ENCODE measurements at places on chromosomes 2 and 18.

GRCh38 chr2:64586883-64587481 is 62.9 kb downstream of the AFTPH start:
- peak; percentile 69 for DNase-seq

GRCh38 chr18:54765636-54766375 is 62.5 kb upstream of the RAB27B start:
- DNase-seq, result no peak

DNA sequence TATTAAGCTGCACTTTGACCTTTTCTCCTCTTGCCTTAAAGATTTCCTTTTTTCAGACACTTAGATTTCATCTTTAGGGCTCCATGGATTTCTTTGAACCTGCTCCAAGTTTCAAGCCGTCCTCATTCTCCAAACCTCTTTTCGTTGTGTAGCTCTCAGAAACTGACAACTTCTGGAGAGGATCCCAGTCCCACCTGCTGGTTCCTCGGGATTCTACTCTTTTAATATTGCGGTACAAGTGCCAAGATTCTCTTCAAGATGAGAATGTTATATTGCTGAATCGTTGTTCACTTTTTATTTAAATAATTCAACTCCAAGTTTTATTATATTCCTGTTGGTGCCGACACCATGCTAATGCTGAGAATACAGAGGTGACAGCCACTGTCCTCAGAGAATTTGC is 141.1 kb downstream of the CDH20 start:
- no peak for DNase-seq

- DNase-seq, result no peak
Observed at GRCh38 chr2:14120376-14120775, 512.1 kb upstream of the LRATD1 start.

- DNase-seq, result peak; percentile 16
Observed at GRCh38 chr2:168245074-168245825, 2.1 kb downstream of the STK39 start.

GRCh38 chr2:203510256-203510940 is 24.7 kb downstream of the RAPH1 start:
- no peak for DNase-seq

GRCh38 chr2:119208791-119209203 is 14.8 kb upstream of the STEAP3 start:
- no peak for DNase-seq

GRCh38 chr18:58464104-58464625 is 164.7 kb downstream of the ALPK2 start:
- DNase-seq, result no peak

DNA sequence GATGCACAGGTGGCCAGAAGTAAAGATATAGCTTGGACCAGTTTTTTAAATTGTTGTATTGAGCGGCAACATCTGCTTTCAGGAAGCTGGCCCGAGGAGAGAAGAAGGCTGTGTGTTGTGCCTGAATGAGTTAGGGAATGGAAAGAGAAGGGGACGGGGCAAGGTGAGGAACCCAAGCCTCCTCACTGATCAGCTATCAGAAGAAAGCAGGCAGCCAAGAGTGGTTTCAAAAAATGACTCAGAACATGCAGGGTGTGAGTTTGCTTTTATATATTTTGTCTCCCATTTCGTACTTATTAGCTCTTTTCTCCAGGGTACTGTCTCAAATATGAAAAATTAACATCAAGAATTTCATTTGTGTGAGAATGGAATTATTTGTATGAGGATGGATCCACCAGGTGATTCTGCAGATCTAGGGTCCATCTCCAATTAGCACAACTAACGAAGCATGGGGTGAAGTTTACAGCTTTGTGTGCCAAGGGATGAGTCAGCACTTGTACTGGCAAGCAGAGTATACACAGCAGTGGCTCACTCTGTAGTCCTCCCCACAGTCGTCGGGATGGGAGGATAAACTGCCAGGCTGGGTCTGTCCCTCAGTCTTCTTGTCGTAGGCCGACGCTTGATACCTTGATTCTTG is 175.7 kb downstream of the PIEZO2 start:
- peak; percentile 34 for DNase-seq

DNA sequence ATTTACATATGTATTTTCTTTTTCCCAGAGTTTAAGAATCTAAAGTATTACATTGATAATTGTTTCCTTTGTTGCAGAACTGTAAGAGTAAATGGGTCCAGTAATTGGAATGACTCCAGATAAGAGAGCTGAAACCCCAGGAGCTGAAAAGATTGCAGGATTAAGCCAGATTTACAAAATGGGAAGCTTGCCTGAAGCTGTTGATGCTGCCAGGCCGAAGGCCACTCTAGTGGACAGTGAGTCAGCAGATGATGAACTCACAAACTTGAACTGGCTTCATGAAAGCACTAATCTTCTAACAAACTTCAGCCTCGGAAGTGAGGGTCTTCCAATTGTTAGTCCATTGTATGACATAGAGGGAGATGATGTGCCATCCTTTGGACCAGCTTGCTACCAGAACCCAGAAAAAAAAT is 183.8 kb upstream of the STON1 start:
- peak; percentile 59 for DNase-seq

DNA sequence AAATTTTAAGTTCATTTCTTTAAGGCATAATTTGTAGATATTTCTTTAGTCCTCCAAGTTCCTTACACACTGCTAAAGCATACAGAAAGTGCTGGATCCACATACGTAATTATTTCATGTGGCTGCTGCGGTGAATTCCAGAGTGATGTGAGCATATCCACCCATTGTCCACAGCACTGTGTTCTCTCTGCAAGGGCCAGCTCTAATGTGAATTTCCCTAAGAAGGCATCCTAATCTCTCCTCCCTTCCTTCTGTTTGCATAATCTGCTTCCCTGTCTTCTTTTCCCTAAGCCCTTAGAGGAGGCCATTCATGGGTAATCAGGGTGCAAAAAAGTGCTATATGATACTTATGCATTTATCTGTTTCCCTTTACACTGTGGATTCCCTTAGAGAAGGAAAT is 57.2 kb downstream of the COBLL1 start:
- DNase-seq, result peak; percentile 96

DNA sequence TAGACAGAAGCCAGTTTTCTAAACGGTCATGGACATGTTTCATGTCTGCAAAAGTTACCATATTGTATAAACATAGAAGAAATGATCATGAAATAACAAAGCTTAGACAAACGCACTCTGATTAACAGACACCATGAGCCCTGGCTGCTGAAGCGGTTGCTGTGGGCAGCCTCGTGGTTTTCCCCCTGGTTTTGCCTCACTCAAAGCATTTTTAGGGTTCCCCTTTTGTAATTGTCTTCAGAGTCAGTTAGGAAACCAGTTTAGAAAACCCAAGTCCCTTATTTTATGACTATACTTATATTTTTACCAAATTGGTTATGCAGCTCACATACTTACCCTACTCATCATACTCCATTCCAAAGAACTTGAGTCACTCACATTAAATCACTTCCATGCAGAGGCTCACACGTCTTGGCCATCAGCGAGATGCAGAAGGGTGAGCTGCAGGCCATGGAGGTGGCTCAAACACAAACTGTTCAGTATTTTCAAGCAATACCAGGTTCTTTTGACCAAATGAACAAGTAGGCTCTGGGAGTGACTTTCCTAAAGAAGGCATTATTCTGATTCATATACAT is 105.6 kb upstream of the SALL3 start:
- no peak for DNase-seq

DNA sequence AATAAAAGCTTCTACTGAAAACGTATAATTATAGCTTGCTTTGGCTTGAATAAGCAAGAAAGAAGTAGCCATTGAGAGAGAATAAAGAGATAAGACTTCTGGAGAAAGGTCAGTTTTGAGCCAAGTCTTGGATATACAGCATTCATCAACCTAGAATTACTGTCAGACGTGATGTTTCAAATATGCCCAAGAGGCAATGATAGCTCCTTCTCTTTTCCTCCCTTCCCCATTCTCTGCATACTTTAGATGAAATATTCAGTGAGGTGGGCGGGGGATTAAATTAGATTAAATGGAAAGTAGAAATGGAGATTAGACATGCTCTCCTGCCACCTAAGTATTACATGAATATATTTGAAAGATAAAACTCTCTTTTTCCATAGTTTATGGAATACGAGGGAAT is 8.7 kb downstream of the ANTXR1 start:
- no peak for DNase-seq

DNA sequence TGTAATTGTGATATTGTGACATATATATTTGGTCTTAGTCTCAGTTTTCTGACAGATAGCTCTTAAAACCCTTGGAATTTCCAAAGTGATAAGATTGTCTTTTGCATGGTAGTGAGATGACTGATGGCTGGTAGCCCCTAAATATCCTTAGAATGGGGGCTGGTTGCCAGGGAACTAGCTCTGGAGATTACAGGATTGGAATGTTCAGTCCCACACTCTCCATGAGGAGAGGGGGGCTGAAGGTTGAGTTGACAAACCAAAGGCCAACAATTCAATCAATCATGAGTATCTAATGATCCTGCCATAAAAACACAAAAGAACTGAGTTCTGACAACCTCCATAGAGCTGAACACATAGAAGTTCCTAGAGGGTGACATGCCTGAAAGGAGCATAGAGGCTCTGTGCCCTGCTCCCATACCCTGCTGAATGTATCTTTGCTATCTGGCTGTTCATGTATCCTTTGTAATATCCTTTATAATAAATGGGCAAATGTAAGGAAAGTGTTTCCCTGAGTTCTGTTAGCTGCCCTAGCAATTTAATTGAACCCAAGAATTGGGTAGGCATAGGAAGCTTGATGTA is 1680.3 kb upstream of the PIK3C3 start:
- no peak for DNase-seq

- DNase-seq, result peak; percentile 64
Observed at GRCh38 chr18:6781796-6782195, 52.3 kb downstream of the ARHGAP28 start.

DNA sequence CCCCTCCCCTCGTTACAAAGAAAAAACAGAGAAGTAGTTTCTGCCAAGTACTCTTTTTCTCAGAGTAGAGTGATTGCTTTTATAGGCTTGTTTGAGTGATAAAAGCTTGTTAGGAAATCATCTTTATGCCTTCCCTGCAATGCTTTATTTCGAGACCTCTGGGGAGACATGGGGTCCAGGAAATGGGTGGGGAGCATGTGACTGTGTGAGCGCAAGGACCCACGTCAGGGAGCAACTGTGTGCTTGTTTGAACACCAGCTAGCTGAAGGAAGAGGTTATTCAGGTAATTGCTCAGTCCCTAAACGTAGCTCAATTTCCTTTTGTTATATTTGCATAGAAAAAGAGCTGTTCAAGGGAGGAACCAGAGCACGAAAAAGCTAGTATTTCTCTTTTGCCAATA is 187.3 kb downstream of the FAM210A start:
- no peak for DNase-seq

- no peak for DNase-seq
Observed at GRCh38 chr2:118380915-118381653, 292.8 kb downstream of the INSIG2 start.
